ENCODE measurements at places on chromosomes 13 and 19.

DNA sequence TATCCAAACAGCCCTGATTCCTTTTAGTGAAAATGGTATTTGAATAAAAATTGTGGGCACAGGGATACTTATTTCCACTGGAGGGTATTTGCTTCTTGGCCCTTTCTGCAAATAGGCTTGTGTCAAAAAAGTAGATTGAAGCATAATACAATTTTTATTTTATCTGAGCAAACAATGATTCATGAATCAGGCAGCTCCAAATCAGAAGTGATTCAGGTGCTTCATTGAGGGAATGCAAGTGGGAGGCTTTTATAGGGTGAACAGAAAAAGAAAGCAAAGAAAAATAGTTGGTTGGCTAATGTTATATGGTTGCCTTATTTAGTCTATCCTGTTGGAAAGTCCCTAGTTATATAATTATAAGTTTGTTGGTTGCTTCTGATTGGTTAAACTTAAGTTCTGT, 117.9 kb downstream of the ITGBL1 start:
- no peak for DNase-seq

DNA sequence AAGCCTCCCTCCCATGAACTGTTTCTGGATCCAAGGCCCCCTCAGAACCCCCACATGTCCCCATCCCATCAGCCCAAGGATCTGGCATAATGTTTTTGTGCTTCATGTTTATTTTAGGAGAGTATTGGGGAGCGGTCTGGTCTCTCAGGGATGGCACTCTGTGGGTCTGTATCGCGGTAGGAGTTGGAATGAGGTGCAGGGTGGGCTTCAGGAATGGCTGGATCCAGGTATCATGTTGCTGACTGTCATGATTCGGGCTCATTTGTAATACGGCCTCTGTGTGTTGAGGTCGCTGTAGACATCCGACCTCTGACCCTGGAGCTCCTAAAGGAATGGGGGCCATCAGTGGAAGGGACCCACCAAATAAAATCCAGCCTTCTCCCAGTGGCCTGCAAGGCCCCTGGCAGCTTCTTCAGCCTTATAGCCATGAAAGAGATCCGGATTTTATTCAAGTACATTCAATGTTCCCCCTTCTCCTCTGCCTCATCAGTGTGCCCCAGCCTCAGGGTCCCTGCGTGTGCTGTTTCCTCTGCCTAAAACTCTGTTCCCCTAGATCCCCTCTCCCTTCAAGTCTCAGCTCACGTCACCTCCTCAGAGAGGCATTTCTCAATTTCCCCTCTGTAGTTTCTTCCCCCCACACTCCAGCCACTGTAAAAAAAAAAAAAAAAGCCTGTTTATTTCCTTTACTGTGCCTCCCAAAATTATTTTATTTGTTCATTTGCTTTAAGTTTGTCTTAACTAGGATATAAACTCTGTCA, 2.2 kb downstream of the HCST start:
- DNase-seq: peak; percentile 51

GRCh38 chr19:6514926-6515544, 12.9 kb upstream of the TUBB4A start:
- no peak for DNase-seq

DNA sequence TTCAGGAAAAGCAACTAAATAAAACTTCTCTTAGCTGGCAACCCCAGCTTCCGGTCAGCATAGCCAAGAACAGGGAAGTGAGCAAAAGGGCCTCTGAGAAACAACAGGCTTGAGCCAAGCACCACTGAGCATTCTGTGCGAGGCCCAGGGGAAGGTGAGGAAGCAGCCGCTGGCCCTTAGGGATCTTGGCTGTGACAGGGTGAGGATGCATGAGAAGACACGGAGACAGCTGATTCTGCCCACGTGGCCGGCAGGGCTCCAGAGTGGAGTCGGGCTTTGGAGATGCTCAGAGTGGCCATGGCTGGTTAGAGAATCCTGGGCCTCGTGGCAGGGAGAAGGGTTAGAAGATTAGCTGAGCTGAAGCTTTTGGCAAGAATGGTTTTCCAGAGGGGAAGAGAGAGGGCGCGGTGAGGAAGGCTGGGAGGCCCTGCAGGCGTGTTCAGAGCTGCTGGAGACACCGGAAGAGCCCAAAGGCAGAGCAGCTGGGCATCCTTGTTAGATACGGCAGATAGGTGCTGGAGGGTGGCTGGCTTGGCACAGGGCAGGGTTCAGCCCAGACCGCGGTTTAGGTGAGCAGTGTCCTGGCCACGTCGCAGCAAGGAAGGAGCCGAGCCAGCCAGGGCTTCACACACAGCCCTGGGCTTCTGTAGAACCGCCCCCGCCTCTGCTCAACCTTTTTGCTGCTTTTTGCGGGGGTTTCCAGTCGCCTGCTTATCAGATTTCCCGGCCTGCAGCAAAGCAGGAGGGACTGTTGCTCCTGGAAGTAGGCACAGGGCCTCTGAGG, 17.3 kb downstream of the UPF1 start:
- DNase-seq: peak; percentile 26

DNA sequence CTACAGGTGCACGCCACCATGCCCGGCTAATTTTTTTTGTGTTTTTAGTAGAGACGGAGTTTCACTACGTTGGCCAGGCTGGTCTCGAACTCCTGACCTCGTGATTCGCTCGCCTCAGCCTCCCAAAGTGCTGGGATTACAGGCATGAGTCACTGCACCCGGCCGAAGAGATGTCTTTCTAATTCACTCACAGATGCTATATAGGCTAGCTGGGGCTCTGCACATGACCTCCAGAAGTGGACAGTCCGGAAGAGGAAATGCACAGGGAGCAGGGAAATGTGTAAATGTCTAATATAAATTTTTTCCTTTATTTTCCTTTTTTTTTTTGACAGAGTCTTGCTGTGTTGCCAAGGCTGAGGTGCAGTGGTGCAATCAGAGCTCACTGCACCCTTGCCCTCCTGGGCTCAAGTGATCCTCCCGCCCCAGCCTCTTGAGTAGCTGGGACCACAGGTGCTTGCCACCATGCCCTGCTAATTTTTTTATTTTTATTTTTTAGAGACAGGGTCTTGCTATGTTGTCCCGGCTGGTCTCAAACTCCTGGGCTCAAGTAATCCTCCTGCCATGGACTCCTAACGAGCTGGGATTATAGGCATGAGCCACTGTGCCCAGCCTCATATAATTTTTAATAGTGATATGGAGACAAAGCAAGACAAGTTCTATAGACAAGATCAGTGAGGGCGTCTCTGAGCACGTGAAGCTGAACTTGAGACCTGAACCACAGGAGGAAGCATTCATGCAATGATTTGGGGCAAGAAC, 8.4 kb downstream of the GIPC1 start:
- DNase-seq: no peak

DNA sequence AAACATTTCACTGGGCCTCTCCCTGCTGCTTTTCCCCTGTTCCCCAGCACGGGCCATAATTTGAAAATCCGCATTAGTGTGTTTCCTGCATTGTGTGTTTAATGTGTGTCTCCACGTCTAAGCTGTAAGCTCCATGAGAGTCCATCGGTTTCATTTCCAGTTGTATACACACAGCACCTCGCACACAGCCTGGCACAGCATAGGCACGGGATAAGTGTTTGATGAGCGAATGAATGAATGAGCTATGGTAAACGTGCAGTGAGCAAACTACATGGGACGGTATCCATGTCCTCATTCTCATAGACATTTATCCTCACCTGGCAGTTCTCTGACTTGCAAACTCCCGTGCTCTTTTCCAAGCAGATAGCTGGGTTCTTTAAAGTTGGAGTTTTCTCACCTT, 106.1 kb downstream of the RAB20 start:
- DNase-seq: no peak
